ENCODE measurements at places on chromosomes 7 and 10. TPM values are rescaled to one million over a fixed set of nuclear protein-coding genes. Genes with fewer than 3 reads are reported as not detected.

The TMEM270 gene
- not detected for total RNA-seq

The INA gene
- 0.23 TPM for total RNA-seq

The CTAGE15 gene
- 0.58 TPM for total RNA-seq

The OIT3 gene
- total RNA-seq, result not detected

The IFIT1B gene
- not detected for total RNA-seq

GRCh38 chr7:526460-527034 is 6.9 kb upstream of the PDGFA start:
- no peaks in the 10 kb centered on the region for H3K36me3 ChIP-seq
- H3K4me3 ChIP-seq, result no peak overlapping the region
- peaks cover 12% of the 10 kb centered on the region for H3K27me3 ChIP-seq
- no peak for DNase-seq

GRCh38 chr7:112649560-112649959 is 140.6 kb downstream of the TMEM168 start:
- no peak overlapping the region for H3K4me3 ChIP-seq
- no peak for DNase-seq

DNA sequence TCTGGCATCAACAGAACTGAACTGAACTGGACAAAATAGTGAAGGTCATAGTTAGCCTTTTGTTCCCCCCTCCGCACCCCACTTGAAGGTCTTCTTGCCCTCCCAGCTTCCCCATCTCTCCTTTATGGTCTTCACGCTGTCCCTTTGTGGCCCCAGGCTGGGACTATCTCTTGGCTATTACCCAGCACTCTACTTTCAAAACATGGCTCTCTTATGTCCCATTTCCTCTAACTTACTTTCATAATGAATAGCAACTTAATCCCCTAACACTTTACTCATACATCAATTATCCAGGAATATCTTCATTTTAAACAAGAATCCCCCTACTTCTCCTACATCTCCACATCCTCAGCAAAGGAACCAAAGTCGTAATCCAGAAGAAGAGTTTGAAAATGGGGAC is 135.3 kb upstream of the ITGB1 start:
- DNase-seq, result no peak
- peaks cover 6% of the 10 kb centered on the region for H3K27me3 ChIP-seq
- no peak overlapping the region for H3K27ac ChIP-seq
- no peak overlapping the region for H3K4me3 ChIP-seq

DNA sequence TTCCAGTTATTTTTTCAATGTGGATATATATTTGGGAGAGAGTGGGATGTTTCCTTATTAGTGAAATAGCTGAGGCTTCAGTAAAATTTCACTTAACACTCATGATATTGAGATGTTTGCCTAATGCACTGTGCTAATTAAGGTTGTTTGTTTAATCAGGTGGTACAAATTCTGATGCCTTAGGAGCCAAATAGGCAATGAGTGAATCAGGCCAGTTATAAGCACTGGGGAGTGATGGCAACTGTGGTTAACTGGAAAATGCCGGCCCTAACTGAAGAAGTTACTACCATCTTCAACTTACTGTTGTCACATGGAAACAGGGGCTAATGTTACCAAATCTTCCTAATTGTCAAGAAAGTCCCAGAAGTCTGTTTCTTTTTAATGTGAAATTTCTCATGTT is 32.0 kb downstream of the VCL start:
- peaks cover 41% of the 10 kb centered on the region for H3K4me1 ChIP-seq
- DNase-seq, result no peak
- no peak overlapping the region for H3K4me3 ChIP-seq
- H3K27me3 ChIP-seq, result no peaks in the 10 kb centered on the region
- no peak overlapping the region for H3K27ac ChIP-seq

DNA sequence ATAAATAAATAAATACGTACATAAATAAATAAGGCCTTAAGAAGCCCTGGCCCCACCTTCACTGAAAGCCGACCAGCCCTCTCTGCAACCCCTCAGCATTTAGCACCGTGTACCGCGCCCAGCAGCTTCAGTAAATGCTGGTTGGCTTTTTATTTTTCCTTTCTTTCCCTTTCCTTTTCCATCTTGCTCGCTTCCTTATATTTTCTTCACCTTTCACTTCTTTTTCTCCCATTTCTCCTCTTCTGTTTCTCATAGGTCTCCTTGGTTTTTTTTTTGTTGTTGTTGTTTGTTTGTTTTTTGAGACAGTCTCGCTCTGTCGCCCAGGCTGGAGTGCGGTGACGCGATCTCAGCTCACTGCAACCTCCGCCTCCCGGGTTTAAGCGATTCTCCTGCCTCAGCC is 11.2 kb downstream of the ZAN start:
- H3K27ac ChIP-seq, result no peak overlapping the region
- H3K4me3 ChIP-seq, result no peak overlapping the region
- peaks cover 32% of the 10 kb centered on the region for H3K27me3 ChIP-seq
- no peak for DNase-seq
- peaks cover 7% of the 10 kb centered on the region for H3K4me1 ChIP-seq

GRCh38 chr7:1536743-1537534 is 6.4 kb downstream of the MAFK start:
- peaks cover 22% of the 10 kb centered on the region for H3K4me1 ChIP-seq
- no peak for DNase-seq
- no peak overlapping the region for H3K4me3 ChIP-seq
- no peak overlapping the region for H3K27ac ChIP-seq
- no peaks in the 10 kb centered on the region for H3K36me3 ChIP-seq

- H3K27ac ChIP-seq, result no peak overlapping the region
- no peaks in the 10 kb centered on the region for H3K4me1 ChIP-seq
- no peaks in the 10 kb centered on the region for H3K27me3 ChIP-seq
- H3K36me3 ChIP-seq, result no peaks in the 10 kb centered on the region
- no peak overlapping the region for H3K4me3 ChIP-seq
- DNase-seq, result no peak
These were observed 297.1 kb downstream of the GALNT17 start for GRCh38 chr7:71429083-71429482.

DNA sequence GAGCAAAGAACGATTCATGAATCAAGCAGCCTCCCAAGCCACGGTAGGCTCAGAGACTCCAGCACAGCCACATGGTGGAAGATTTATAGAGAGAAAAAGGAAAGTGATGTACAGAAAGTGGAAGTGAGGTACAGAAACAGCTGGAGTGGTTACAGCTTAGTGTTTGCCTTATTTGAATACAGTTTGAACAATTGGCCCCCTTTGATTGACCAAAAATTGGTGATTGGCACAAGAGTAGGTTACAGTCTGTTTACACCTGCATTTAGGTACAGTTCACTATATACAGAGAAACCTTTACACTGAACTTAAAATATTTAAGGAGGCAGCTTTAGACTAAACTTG is 136.4 kb upstream of the ASAH2 start:
- peaks cover 2% of the 10 kb centered on the region for H3K36me3 ChIP-seq
- H3K4me3 ChIP-seq, result no peak overlapping the region
- DNase-seq, result no peak

GRCh38 chr7:149296368-149296767 is 34.4 kb downstream of the ZNF783 start:
- DNase-seq, result no peak
- H3K27ac ChIP-seq, result no peak overlapping the region
- H3K27me3 ChIP-seq, result no peaks in the 10 kb centered on the region
- H3K4me3 ChIP-seq, result no peak overlapping the region

GRCh38 chr7:128920913-128921582 is 10.5 kb upstream of the KCP start:
- no peak overlapping the region for H3K27ac ChIP-seq
- peaks cover 55% of the 10 kb centered on the region for H3K27me3 ChIP-seq
- H3K4me3 ChIP-seq, result no peak overlapping the region

DNA sequence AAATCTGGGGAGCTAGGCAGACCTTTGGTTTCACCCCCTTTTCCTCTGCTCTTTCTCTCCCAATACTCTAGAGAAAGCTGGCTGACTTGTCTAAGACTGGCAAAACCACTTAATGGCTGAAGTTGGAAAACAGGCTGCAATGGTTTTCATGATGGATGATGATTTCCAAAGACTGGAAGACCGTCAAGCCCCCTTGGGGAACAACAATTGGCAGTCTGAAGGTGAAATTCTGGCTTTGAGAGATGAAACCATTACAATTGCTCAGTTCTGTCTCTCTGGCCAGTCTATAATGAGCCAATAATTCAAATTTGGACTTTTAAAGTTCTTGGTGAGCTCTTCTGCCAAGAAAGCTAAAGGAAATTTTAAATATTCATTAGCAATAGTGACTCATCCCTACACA is 680.5 kb downstream of the PARD3 start:
- H3K4me3 ChIP-seq, result no peak overlapping the region
- no peaks in the 10 kb centered on the region for H3K36me3 ChIP-seq
- peaks cover 13% of the 10 kb centered on the region for H3K27me3 ChIP-seq
- H3K4me1 ChIP-seq, result no peaks in the 10 kb centered on the region
- DNase-seq, result no peak

GRCh38 chr7:99365318-99366141 is 9.0 kb upstream of the ARPC1B start:
- H3K36me3 ChIP-seq, result peaks cover 14% of the 10 kb centered on the region
- H3K27me3 ChIP-seq, result no peaks in the 10 kb centered on the region
- H3K27ac ChIP-seq, result no peak overlapping the region
- H3K4me3 ChIP-seq, result no peak overlapping the region
- DNase-seq, result peak; percentile 60

DNA sequence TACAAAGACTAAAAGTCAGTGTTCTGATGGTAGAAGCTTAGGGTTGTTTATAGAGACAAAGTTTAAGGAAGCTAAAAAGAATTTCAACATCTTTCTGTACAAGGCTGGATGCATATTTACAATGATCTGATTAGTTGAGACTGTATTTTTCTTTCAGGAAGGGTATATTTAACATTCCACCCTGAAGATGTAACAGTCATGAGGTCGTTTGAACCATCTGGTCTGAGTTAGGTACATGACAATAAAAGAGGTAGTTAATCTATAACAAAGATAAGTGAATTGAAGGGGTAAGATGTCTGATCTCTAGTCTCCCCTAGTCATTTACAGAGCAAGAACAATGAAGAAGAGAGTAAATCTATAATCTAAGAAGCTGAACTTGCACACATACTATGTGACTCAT is 821.2 kb downstream of the CNTNAP2 start:
- no peak overlapping the region for H3K4me3 ChIP-seq
- no peak for DNase-seq
- H3K27me3 ChIP-seq, result no peaks in the 10 kb centered on the region
- H3K4me1 ChIP-seq, result no peaks in the 10 kb centered on the region
